NCI-H1930 (cell line): ENCODE measurements at places on chromosomes 3 and 15.

- no peak for DNase-seq
Observed at GRCh38 chr3:64187065-64187959, 38.0 kb downstream of the PRICKLE2 start.

DNA sequence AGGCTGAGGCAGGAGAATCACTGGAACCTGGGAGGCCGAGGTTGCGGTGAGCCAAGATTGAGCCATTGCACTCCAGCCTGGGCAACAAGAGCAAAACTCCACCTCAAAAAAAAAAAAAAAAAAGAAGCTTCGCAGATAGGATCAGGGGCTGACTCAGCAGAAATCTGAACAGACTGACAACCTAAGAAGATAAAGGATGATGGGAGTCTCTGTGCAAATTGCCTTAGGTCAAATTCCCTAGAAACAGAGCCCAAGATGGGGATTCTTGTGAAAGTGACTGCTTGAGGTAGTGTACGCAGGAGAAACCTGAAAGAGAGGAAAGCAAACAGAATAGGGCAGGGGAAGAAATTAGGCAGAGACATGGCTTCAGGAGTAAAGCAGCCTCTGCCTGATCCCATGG is 160.8 kb upstream of the LRIG1 start:
- no peak for DNase-seq

GRCh38 chr3:150773616-150774192 is 10.7 kb upstream of the SIAH2 start:
- no peak for DNase-seq

DNA sequence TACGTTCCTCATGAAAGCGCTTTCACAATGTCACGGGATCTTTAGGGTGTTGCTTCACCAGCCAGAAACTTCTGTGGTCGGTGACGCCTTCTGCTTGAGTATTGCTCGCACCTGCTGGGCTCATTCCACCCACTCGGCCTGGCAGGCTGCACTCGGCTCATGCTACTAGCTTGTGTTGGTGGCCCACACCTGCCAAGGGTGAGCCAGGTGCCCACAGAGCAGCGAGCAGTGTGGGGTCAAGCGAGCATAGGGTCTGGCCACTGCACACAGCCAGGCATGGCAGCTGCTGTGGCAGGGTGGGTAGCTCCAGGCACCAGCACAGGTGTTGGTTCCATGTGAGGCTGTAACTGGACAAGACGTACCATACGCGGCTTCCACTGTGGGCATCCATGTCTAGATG is 202.9 kb upstream of the CADM2 start:
- no peak for DNase-seq

DNA sequence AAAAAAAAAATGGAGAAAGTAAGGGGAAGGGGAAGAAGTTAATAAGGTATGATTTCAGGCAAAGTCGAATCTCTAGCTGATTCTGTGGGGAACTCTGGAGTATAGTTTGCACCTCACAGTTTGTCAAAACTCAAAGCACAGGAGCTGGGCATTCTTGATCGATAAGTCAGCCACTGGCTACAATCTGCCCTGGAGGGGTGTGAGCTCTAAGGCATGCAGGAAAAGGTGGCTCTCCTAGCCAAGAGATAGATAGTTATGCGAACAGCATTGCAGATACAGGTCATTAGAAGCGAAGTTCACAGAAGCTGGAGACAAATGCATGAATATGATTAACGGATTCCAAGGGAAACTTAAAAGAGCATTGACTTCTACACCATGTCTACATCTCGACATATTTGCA is 952.6 kb downstream of the AGBL1 start:
- DNase-seq, result no peak

DNA sequence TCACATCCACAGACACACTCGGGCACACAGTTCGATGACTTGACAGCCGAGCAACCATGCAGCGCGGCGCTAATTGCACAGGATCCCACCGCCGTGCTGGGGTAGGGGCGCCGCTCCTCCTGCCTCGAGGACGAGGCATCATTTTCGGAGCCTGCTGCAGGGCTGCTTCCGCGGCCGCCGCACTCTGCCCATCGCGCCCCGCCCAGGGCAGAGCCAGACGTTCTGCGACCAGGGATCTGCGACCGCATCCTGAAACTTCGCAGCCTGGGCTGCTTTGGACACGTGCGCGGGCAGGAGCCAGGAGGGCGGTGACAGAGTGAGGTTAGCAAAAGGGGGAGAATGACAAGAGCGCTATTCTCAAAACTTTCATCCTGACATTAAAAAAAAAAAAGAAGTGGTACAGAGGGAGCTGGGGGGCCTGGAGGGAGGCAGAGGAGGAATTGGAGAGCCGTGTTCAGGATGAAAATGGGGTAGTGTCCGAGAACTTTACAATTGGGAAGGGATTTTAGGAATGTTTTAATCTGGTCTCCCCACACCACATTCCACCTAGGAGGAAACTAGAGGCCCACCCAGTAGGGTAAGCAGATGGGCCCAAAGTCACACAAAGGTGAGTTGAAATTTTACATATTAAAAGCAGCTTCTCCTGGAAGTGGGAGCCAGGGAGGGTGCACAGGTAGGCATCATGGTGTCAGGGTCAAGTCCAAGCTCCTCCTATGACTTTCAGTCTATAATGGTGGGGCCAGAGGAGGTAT is 15.9 kb downstream of the IGDCC3 start:
- no peak for DNase-seq

GRCh38 chr3:25663347-25663868 is 1.3 kb downstream of the TOP2B start:
- no peak for DNase-seq

DNA sequence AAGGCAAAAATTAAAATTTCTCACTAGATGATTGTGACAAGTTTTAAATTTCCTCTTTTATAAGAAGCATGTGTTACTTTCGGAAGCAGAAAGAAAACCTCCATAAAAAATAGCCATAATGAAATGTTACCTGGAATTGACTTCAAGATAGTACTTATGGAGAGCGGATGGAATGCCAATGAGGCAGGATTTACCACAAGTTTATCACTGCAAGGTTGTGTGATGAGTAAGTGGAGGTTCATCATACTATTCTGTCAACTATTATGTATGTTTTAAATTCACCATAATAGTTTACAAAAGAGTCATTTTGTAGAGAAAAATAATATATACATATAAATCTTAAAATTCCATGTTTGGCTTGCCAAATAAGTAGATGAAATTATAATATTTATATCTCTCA is 230.3 kb downstream of the SCAPER start:
- DNase-seq, result no peak

- no peak for DNase-seq
Observed at GRCh38 chr15:82771789-82772607, 33.9 kb downstream of the FSD2 start.

- no peak for DNase-seq
Observed at GRCh38 chr15:83404121-83404520, 43.0 kb upstream of the SH3GL3 start.

DNA sequence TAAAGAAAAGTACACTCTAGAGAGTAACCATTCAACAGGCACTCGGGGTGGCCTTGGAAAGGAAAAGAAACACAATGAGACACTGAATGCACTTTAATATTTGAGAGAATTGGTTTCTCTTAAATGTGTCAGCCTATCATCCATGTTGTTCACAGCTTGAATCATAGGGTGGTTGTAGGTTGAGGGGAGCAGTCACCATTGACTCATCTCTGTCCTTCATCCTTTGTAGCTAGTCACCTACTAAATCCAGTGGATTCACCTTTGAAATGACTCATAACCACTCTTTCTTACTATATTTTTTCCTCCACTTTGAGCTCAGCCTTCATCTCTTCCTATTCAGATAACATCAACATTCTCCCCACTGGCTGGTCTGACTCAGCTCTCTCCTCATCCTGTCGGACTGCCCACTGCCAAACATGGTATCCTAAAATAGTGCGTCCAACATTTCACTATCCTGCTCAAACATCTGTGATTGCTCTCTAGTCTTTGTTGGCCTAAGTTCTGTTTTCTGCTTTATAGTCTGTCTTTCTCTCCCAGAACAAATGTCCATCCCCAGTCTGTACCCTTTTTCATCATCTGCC is 182.7 kb upstream of the GADL1 start:
- DNase-seq, result no peak

GRCh38 chr15:75723847-75724660 is 11.4 kb upstream of the CSPG4 start:
- DNase-seq, result no peak

GRCh38 chr15:85540085-85540797 is 159.8 kb downstream of the AKAP13 start:
- no peak for DNase-seq

- no peak for DNase-seq
Observed at GRCh38 chr3:81003008-81003645, 758.3 kb downstream of the GBE1 start.
